ENCODE measurements at places on chromosomes 3 and 15. TPM values are rescaled to one million over a fixed set of nuclear protein-coding genes. Genes with fewer than 3 reads are reported as not detected.

EFCAB12 gene
- 0.33 TPM for total RNA-seq

SKIC8 gene
- 53.6 TPM for total RNA-seq

GOLGA6L6 gene
- not detected for total RNA-seq

SLC6A6 gene
- total RNA-seq, result 54.2 TPM

UROC1 gene
- not detected for total RNA-seq

NUSAP1 gene
- total RNA-seq, result 18.5 TPM

TIGIT gene
- total RNA-seq, result 20.9 TPM

KLHL40 gene
- total RNA-seq, result not detected

SLC9C1 gene
- total RNA-seq, result not detected

DHFR2 gene
- 5.2 TPM for total RNA-seq

EFHB gene
- total RNA-seq, result 0.71 TPM

RPS17 gene
- total RNA-seq, result 2,990 TPM

PAQR9 gene
- total RNA-seq, result not detected

FAM240A gene
- not detected for total RNA-seq

WDR93 gene
- total RNA-seq, result not detected

All from activated T-cell treated with anti-CD3 and anti-CD28 coated beads, Interleukin-2, amount 50 U/mL, for 4 hours (primary cell).